Aorta (tissue), 5 donors: ENCODE measurements at places on chromosomes 7 and 10. TPM values are rescaled to one million over a fixed set of nuclear protein-coding genes. Genes with fewer than 3 reads are reported as not detected.

DNA sequence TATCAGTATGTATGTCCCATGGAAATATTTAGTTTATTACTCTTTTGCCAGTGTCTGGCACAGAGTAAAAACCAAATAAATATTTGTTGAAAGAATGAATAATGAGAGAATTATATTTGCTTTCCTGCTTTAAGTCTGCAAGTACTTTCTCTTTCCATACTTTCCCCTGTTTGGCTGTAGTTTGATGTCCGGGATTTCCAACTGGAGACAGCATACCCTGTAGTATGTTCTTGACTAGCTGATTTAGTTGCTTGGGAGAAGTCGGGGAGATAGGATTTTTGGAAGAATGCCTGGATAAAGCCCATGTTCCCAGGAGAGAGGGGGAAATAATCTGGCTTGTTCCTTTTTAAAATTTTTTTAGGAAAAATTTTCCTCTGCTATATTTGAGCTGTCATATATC is 516.1 kb downstream of the CCSER2 start:
- no peaks in the 10 kb centered on the region for H3K36me3 ChIP-seq
- H3K27ac ChIP-seq, result no peak overlapping the region
- no peak overlapping the region for H3K4me3 ChIP-seq

DNA sequence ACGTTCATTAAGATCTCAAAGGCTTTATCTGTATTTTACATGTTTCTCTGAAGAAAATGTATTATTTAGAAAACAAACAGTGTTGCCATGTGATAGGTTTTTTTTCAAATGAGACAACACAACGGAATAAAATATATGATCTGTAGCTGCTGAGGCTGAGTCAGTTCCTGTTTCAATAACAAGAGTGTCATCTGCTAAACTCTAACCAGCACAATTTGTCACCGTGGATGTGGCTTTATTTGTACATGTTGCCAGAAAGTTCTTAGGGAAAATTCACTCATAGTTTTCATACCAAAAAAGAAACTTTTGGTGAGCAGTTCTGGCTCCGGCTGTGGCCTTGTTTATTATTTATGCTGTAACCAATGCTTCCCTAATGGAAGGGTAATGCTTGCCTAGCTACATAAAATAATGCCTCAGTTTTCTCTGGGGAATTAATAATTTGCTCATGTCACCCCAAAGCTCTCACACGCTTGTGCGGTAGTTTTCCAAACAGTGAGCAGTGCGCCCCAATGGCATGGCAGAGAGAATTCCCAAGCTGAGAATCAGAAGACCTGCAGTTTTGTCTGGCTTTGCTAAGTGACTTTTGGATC is 20.3 kb upstream of the KLF6 start:
- H3K27me3 ChIP-seq, result no peaks in the 10 kb centered on the region
- peaks cover 2% of the 10 kb centered on the region for H3K4me1 ChIP-seq
- no peak for DNase-seq
- no peaks in the 10 kb centered on the region for H3K36me3 ChIP-seq

DNA sequence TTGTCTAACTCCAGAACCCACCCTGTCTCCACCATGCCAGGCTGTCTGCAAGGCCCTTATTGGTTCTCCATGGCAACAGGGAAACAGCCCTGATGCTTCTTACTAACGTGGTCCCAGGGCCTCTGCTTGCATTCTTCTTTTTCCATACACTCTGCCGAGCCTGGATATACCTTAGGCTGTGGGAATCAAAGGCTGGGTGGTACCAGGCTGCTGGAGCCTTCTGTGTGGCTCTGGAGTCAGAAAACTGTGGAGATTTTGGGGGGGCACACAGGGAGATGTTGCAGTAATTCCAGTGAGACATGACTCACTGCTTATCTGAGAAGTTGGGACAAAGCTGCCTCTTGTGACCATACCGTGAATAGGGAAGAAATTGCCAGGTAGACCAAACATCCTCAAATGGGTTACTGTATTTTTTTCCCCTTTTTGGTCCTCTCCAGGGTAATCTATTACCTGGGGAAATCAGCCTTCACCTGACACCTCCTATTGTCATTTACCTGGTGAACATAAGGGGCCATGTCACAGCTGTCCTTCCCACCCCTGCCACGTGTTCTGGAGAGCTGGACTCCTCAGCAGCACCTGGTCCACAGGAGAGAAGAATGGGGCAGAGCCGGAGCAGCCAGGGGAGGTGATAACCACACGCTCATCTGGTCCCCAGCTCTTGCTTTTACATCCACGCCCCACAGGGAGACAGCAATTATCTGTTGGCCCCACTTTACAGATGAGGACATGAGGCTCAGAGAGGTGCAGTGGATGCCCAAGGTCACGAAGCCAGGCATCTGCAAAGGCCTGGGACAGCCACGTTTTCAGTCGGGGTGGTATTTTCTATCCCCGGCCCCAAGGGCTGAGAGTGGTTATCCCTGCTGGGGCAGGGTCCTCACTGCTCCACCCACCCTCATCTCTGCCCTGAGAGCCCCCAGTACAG is 4.6 kb downstream of the CHST3 start:
- DNase-seq, result no peak
- no peak overlapping the region for H3K4me3 ChIP-seq
- no peak overlapping the region for H3K27ac ChIP-seq
- no peaks in the 10 kb centered on the region for H3K36me3 ChIP-seq

GRCh38 chr7:111527545-111527944 is 34.7 kb downstream of the IMMP2L start:
- peaks cover 2% of the 10 kb centered on the region for H3K27me3 ChIP-seq
- peaks cover 10% of the 10 kb centered on the region for H3K4me1 ChIP-seq
- no peaks in the 10 kb centered on the region for H3K36me3 ChIP-seq
- no peak for DNase-seq

DNA sequence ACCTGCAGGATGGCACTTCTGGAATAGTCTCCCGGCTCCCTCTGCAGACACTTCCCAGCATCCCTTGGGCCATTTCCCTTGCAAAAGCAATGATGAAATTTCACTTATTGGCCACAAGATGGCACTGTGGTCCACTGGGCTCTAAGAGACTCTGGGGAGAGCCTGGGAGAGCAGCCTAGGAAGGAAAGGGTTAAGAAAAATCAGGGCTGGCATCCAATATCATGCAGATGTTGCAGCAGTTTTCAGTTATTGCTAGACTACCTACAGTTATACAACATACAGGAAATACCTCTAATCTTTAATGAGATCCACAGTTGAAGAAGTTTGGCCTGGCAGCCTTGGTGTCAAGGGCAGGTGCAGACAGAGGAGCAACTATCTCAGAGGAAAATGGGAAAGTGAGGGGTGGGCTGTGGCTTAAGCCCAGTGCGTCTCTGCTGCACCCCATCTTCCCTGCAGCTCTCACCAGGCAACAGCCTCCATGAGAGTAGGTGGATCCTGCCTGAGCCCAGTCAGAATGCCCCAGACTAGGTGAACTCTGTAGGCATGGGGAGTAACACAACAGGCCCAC is 100.2 kb upstream of the PRSS58 start:
- no peak overlapping the region for H3K27ac ChIP-seq
- no peaks in the 10 kb centered on the region for H3K36me3 ChIP-seq
- no peaks in the 10 kb centered on the region for H3K4me1 ChIP-seq
- no peak for DNase-seq

DNA sequence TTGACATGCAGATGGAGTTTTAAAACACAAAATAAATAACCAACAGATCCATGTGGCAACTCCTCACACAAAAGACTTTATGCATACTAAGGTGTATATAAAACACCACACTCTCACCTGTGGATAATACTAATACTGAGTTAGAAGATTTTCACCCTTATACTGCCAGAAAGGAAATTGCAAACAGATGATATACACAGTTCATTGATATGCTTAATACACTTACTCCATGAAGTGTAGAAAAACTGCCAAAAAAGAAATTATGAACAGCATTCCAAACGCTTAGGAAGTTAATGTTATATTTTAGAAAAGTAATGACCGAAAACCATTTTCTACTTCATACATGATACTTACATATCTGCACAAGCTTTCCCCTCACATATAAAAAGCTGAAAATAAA is 17.6 kb upstream of the SNX13 start:
- H3K4me1 ChIP-seq, result no peaks in the 10 kb centered on the region
- H3K27me3 ChIP-seq, result no peaks in the 10 kb centered on the region
- DNase-seq, result no peak
- H3K27ac ChIP-seq, result no peak overlapping the region

GRCh38 chr10:119219871-119220270 is 12.5 kb downstream of the GRK5 start:
- DNase-seq, result no peak
- H3K4me3 ChIP-seq, result no peak overlapping the region
- H3K36me3 ChIP-seq, result no peaks in the 10 kb centered on the region
- no peaks in the 10 kb centered on the region for H3K27me3 ChIP-seq
- H3K4me1 ChIP-seq, result peaks cover 5% of the 10 kb centered on the region

DNA sequence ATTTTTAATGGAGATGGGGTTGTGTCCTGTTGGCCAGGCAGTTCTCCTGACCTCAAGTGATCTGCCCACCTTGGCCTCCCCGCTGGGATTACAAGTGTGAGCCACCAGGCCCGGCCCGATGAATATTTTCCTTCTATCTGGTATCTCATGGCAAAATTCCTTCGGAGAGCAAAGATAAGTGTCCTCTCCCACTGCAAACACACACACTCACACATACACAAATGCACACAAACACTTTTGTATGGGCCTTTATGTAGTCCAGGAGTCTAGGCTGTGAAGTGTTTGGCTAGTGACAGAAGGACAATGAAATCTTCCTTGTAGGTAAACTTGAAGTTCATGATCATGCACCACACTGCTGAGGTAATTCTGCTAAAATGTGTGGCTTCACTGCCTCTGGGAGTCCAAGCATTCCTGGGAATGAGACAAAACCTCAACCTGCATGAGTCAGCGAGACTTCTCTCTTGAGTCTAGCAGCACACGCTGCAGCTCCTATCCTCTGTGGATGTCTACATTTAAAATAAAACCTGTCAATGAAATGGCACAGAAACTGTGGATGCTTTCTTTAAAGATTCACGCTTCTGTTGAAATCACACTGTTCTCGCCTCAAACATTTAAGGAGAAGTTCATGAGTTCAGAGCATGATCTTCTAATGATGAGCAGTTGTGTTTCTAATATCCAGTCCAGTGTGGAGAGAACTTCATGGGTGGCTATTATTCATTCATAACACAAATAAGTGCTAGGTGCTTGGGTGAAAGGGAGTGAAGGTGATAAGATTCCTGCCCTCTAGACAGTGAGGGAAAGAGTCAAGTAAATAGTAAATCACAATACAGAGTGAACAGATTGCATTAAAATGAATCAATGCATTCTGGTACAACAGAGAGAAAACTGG is 96.5 kb downstream of the NRP1 start:
- H3K4me1 ChIP-seq, result peaks cover 2% of the 10 kb centered on the region
- DNase-seq, result no peak
- H3K27me3 ChIP-seq, result no peaks in the 10 kb centered on the region
- no peak overlapping the region for H3K4me3 ChIP-seq
- no peaks in the 10 kb centered on the region for H3K36me3 ChIP-seq
- no peak overlapping the region for H3K27ac ChIP-seq

DNA sequence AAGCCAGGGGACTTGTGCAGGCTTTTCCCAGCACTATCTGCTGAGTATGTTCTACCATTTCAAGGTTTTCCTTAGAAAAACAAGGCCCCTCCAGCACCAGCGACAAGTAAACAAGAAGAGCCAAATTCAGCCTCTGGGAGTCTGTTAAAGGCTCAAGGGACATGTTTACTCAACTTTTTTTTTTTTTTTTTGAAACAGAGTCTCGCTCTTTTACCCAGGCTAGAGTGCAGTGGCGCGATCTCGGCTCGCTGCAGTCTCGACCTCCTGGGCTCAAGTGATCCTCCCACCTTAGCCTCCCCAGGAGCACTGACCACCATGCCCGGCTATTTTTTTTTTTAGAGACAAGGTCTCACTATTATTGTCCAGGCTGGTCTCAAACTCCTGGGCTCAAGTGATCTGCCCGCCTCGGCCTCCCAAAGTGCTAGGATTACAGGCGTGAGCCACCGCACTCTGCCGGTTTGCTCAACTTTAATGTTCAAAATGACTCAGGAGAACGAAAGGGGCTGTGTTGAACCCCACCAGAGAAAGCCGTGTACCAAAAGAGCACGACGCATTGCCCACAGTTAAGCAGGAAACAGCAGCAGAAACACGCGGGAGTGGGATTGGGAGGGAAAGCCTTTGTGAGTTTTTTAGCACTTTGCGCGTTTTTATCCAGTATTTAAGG is 772 bp downstream of the PRDX3 start:
- no peak for DNase-seq
- no peaks in the 10 kb centered on the region for H3K36me3 ChIP-seq
- H3K27me3 ChIP-seq, result no peaks in the 10 kb centered on the region
- peak overlapping the region; percentile 36 for H3K4me3 ChIP-seq
- H3K27ac ChIP-seq, result no peak overlapping the region
- H3K4me1 ChIP-seq, result no peaks in the 10 kb centered on the region

DNA sequence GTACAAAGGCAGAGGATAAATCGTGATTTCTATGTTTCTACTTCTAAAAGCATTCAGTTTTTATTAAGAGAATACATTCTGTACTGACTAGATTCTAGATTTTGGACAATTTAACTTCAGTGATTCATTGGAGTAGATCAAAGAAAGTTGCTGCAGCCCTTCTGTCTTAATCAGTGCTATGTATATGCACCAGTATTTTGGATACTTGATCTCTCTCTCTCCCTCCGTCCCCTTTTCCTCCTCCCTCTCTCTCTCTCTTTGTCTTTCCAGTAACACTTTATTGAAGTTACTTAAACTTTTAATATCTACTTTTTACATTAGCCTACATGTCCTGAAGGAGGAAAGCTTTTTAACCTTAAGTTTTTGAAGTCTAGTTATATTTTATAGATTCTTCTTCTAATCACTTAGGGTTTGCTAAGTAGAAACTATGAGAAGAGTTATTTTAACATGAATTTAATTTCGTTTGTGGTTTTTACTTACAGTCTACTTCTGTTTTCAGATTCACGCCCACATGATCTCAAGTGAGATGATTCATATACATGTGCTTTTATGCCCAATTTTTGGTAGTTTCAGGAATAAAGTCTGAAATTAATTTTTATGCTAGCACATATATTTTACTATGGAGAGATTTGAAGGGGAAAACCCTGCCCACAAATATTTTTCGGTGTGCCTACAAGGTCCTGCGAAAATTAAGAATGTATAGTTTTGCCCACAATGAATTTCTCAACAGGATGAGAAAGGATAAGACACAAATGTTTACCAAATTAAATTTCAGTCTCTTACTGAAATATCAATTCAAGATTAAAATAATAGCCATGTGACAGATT is 9.1 kb downstream of the MDFIC start:
- no peak for DNase-seq
- no peaks in the 10 kb centered on the region for H3K27me3 ChIP-seq
- no peaks in the 10 kb centered on the region for H3K36me3 ChIP-seq
- no peak overlapping the region for H3K27ac ChIP-seq

- no peaks in the 10 kb centered on the region for H3K27me3 ChIP-seq
- H3K4me1 ChIP-seq, result no peaks in the 10 kb centered on the region
- H3K4me3 ChIP-seq, result no peak overlapping the region
- no peaks in the 10 kb centered on the region for H3K36me3 ChIP-seq
- no peak for DNase-seq
- H3K27ac ChIP-seq, result no peak overlapping the region
Observed at GRCh38 chr7:102251531-102252365, 34.9 kb upstream of the SH2B2 start.

- H3K27me3 ChIP-seq, result no peaks in the 10 kb centered on the region
- no peaks in the 10 kb centered on the region for H3K36me3 ChIP-seq
- H3K27ac ChIP-seq, result no peak overlapping the region
- H3K4me3 ChIP-seq, result no peak overlapping the region
- H3K4me1 ChIP-seq, result no peaks in the 10 kb centered on the region
Observed at GRCh38 chr10:76647301-76647700, 990.3 kb downstream of the KCNMA1 start.

The UNCX gene
- not detected for total RNA-seq

The PTPN12 gene
- 96.5 TPM for total RNA-seq

The ASZ1 gene
- total RNA-seq, result not detected

The ZNF777 gene
- 9.4 TPM for total RNA-seq

The NCOA4 gene
- total RNA-seq, result 92.4 TPM

The CTAGE6 gene
- total RNA-seq, result 0.36 TPM

The ARHGEF5 gene
- 14.5 TPM for total RNA-seq

The GOLGA7B gene
- total RNA-seq, result 0.36 TPM

The FAM25C gene
- total RNA-seq, result not detected

The LEP gene
- 0.45 TPM for total RNA-seq

The SYT15B gene
- 2.7 TPM for total RNA-seq

The KCNIP2 gene
- total RNA-seq, result 9.0 TPM

The PPP3CB gene
- 61.0 TPM for total RNA-seq
